ENCODE measurements at places on chromosomes 16 and 17. TPM values are rescaled to one million over a fixed set of nuclear protein-coding genes. Genes with fewer than 3 reads are reported as not detected.

PLA2G10 gene
- polyA plus RNA-seq = not detected

ST6GALNAC2 gene
- 4.2 TPM for polyA plus RNA-seq

ABCA9 gene
- polyA plus RNA-seq = 29.5 TPM

RND2 gene
- 3.2 TPM for polyA plus RNA-seq

CCDC40 gene
- polyA plus RNA-seq = 4.9 TPM

RHBDF1 gene
- polyA plus RNA-seq = 29.6 TPM

LPCAT2 gene
- 4.0 TPM for polyA plus RNA-seq

MYH8 gene
- polyA plus RNA-seq = not detected

CSH1 gene
- not detected for polyA plus RNA-seq

CDH13 gene
- polyA plus RNA-seq = 20.7 TPM

ABCA10 gene
- 15.9 TPM for polyA plus RNA-seq

LYRM9 gene
- polyA plus RNA-seq = 20.8 TPM

FBXL16 gene
- polyA plus RNA-seq = 0.34 TPM

TNP2 gene
- not detected for polyA plus RNA-seq

CLEC3A gene
- 0.16 TPM for polyA plus RNA-seq

PRSS22 gene
- polyA plus RNA-seq = not detected

NOXO1 gene
- polyA plus RNA-seq = 0.29 TPM

TMEM88 gene
- polyA plus RNA-seq = 74.5 TPM

GJC1 gene
- polyA plus RNA-seq = 20.8 TPM

EXOC3L1 gene
- polyA plus RNA-seq = 3.2 TPM

GAS7 gene
- 40.3 TPM for polyA plus RNA-seq

DUS1L gene
- polyA plus RNA-seq = 82.1 TPM

CACNG3 gene
- polyA plus RNA-seq = not detected

KRT13 gene
- 2.1 TPM for polyA plus RNA-seq

NTN1 gene
- 90.5 TPM for polyA plus RNA-seq

CACNA1G gene
- 4.3 TPM for polyA plus RNA-seq

OR1F1 gene
- not detected for polyA plus RNA-seq

PERCC1 gene
- 0.18 TPM for polyA plus RNA-seq

TNRC6A gene
- polyA plus RNA-seq = 17.6 TPM

CDR2L gene
- polyA plus RNA-seq = 13.8 TPM

Data from right cardiac atrium (tissue), 5 donors.